ENCODE measurements at places on chromosomes 1 and 21.

DNA sequence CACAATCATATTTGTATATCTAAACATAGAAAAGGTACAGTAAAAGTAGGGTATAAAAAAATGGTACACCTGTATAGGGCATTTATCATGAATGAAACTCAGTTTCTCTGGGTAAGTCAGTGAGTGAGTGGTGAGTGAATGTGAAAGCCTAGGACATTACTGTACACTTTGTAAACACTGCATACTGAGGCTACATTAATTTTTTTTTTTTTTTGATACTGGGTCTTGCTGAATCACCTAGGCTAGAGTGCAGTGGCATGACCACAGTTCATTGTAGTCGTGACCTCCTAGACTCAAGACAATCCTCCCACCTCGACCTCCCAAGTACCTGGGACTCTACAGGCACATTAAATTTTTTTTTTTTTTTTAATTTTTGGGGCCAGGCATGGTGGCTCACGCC lies 27.8 kb downstream of the FBXO28 start:
- DNase-seq, result no peak

DNA sequence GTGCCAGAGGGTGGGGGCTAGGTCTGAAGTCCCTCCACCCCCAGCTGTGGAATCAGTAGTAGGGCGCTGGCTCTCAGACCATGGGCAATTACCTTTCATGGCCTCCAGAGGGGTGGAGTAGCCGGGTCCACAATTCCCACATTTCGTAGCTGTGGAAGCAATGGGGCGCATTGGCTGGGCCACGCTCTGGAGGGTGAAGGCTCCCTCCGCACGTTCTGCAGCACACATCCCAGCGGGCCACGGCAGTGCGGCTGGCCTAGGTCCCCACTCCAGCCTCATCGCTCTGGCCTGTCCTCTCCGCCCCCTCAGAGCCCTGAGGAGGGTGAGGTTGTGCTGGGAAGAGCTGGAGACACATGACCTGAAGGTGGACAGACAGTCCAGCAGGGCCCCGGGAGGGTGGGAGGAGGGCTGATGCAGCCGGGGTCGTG lies 2.9 kb downstream of the SELENBP1 start:
- DNase-seq, result no peak

- DNase-seq, result no peak
Observed at GRCh38 chr21:45032977-45033710, 41.2 kb upstream of the ADARB1 start.

- DNase-seq, result no peak
Observed at GRCh38 chr1:218633238-218633988, 288.3 kb downstream of the TGFB2 start.

DNA sequence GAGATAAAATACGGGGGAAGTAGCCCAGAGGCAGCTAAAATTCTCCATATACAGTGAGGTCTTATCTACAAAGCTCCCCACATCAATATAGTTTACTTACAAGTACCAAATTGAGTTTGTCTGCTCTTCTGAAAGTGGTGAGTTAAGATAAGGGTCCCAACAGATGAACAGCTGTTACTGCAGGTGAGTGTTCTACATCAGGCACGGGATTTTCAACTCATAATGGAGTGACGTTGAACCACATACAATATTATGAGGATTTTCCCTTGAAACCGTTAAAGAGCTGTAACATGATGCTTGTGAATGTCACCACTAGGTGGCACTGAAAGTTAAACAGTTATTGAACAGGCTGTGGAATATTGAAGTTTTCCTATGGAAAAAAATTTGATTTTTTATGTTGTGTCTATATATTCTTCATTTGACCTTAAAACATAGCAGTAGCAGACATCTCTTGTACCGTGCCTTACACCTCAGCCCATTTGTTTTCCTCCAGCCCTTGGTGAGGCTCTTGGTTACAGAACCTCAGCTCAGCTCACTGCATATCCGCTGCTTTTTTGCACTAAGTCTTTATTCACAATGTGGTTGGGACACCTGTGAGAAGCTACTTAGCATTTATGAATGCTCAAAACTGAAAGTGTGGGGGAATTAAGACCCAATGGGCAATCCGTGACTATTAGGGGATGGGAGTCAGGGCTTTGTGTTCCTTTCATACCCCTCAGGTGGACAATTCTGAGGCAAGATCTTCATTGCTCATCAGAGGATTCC lies 23.2 kb downstream of the CD1D start:
- DNase-seq, result peak; percentile 99

DNA sequence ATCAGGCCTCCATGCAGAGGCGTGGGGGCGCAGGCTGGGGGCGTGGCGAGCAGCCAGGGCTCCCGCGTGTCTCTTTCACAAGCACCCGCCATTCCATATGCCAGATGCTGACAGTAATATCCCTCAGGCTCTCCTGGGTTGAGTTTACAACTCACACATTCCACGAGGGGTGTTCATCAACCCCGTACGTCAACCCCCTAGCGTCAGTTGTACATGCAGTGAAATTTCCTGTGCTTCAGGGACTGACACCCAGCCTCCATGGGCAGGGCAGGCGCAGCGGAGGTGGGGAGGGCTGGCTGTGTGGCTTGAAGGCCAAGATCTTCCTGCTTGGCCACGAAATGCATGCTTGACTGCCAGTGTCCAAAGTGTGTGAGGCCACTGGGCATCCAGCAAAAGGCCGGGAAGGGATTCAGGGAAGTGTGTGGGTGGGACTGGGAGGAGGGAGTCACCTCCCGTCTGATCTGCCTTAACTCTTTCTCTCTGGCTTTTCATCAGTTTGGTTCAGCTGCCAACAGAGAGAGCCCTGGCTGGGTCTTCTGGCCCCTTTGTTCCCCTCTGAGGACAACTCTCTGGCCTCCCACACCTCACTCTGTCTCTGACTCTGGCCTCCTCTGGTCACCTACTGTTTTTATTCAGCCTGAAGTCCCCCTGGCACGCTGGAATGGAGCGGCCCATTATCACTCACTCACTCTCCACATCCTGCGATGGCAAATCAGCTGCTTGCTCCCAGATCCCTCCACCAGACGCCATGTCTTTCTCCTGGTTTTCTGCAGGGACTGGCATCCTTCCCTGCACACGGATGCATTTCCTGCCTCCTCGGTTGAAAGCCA lies 33.8 kb downstream of the CLIC6 start:
- no peak for DNase-seq

DNA sequence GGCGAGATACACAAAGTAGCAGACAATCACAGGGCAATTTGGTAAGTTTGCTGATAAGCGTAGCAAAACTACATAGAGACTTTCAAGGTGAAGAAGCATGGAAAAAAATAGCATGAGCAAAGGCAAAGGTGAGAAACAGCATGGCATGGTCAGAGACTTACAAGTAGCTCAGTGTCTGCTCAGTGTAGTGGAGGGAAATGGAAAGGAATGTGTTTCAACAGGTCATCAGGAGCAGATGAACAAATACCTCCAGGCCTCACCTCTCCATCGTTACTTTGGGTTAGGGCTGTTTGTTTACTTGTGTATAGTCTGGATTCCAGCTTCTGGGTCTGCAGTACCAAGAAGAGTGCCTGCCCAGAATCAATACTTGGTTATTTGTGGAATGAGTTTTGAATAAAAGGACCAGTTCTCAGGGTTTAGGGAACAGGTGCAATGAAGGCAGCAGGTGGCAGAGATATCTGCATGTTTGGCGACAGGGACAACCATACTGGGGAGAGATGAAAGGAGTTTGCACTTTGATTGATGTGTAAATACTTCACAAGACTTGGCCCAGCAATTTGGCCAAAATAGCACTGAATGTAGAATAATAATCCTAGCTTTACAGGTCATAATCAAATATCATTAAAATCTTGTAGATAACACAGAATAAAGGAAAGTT lies 97.0 kb upstream of the FGGY start:
- DNase-seq, result peak; percentile 95

DNA sequence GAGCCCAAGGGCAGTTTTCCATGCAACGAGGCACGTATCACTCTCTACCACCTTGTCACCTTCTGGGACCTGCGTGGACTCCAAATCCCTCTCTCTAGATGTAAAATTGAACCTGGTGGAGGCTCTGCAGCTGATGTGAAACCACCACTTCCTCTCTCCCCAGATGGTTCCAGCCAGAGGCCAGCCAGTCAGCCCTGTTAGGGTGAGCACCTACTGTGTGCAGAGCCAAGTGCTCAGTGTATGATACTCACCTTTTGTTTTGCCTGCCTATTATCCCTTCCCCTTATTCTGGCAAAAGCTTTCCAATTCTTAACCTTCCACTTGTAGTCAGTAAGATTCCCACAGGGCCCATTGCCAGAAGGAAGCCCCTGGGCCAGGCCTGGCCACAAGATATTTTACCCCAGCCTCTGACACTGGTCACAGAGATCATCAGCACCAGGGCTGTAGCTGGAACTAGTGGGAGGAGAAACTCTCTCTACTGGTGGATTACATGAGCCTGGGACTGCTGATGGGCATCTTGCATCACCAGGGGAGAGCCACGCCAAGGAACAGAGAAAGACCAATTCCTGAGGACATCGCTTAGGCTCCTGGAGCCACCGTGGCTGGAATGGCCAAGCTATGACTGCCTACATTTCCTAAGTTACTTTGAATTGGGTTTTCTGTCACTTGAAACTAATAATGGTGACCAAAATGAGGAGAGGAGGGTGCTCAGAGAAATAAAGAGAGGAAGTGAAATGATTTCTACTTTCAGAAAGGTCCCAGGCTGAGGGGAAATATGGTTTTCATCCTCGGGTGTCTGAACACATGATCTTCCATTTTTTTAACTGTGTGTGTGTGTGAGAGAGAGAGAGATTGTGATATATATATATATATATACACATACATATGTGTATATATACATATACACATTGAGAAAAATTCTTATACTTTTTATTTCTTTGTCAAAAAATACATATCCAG lies 26.6 kb upstream of the RD3 start:
- DNase-seq, result no peak
